Stimulated activated CD4-positive, alpha-beta T cell treated with anti-CD3 and anti-CD28 coated beads, Interleukin-15, amount 100 ng/mL, for 24 hours (primary cell): ENCODE measurements at places on chromosomes 3 and 15.
A peak's percentile ranks its signal among the peaks of the same experiment; 100 is the strongest.

DNA sequence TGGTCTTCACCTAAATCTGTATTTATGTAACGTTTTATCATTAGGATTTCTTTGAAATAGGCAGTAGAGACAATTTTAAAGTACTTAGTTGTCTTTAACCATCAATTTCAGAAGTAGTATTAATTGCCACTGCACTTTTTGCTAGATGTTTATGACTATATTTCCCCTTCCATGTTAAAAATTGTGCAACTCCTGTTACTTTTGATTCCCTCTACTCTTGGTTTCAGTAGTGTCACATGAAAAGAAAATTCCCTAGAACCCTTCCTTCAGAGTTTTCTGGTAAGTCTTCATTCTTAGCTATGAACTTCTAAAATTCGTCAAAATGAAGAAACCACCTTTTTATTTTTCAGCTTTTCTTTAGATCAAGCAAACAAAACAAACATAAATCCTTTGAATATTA, 7.1 kb downstream of the PIAS1 start:
- no peak for DNase-seq

GRCh38 chr15:81182031-81182755, 14.5 kb upstream of the IL16 start:
- DNase-seq = no peak

GRCh38 chr3:153042088-153042487, 119.9 kb upstream of the RAP2B start:
- DNase-seq = no peak

DNA sequence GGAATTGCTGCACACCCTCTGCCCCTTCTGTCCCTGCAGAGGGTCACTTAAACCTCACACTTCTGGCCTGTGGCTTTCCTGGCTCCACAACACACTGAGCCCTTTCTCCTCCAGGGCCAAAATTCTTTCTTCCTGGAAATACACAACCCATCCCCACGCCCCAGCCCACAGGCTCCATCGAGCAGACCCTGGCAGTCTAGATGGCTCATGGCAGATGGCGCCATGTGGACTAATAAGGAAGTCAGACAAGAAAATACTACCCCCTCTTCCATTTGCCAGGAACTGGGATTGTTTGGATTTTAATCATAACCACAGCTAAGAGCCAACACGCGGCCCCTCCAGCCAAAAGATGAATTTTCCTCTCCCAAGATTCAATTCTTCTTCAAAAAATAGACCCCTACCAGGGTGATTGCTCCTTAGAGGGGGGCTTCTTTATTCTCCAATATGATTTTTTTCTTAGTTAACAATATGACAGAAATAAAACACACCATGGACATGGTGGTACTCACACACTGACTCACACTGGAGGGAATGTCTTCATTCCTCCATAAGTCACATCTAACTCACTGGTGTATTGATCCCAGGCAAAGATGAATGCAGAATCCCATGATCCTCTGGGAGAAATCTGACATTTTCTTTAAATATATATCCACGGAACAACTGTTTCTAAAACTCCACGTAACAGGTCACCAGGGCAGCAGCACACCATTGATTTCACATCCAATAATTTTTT, 111.5 kb downstream of the NTRK3 start:
- no peak for DNase-seq

GRCh38 chr15:43943511-43943910, 116.7 kb downstream of the WDR76 start:
- DNase-seq = no peak

DNA sequence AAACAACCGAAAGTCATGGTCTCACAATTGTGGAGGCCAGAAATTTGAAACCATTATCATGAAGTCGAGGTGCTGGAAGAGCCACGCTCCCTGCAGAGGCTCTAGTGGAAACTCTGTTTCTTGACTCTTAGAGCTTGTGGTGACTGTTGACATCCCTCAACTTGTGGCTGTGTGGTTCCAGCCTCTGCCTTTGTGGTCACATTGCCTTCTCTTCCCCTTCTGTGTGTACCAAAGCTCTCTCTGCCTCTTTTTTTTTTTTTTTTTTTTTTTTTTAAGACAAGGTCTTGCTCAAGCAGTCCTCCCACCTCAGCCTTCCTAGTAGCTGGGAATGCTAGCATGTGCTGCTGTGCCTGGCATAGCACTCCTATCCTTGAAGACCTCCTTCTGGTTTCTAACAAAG, 48.7 kb upstream of the CRTC3 start:
- peak; percentile 33 for DNase-seq

- peak; percentile 47 for DNase-seq
Measured at GRCh38 chr15:22265056-22265945, 185.0 kb downstream of the OR4M2 start.

DNA sequence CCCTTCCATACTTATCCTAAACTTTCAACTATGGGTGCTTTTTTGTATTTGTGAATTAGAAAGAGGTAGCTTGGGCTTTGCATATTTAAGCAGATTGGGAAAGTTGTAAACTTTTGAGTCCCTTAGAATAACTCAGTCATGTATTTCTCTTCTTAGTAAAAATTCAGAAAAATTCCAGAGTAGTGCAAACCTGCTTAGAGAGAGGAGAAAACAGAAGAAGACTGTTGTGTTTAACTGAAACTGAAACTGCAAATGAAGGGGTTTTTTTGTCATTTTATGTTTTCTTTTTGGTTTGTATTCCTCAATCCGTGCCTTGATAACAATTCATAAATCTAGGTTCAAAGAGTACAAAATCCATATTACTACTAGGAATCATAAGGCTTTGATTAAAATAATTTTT, 31.3 kb downstream of the CD200 start:
- DNase-seq = no peak

GRCh38 chr3:8743021-8743601, 9.5 kb downstream of the CAV3 start:
- no peak for DNase-seq

GRCh38 chr15:62770111-62770660, 272.4 kb upstream of the TPM1 start:
- no peak for DNase-seq

DNA sequence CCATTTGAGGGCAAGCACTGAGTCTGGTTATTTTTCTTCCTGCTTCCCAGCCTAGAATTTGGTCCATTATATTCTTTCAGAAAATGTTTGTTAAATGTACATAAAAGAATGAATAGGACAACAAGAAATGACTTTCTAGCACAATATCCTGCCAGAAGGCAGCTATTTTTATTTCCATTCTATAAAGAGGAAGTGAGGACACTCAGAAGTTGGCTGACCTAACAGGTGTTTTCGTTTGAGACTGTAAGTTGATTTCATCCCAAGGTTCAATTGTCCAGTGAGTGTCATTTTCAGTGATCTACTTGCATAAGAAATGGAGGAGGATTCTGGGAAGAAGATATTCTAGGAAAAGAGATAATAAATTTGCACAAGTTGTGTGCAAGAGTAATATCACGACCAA, 191.9 kb upstream of the POU1F1 start:
- DNase-seq = no peak

DNA sequence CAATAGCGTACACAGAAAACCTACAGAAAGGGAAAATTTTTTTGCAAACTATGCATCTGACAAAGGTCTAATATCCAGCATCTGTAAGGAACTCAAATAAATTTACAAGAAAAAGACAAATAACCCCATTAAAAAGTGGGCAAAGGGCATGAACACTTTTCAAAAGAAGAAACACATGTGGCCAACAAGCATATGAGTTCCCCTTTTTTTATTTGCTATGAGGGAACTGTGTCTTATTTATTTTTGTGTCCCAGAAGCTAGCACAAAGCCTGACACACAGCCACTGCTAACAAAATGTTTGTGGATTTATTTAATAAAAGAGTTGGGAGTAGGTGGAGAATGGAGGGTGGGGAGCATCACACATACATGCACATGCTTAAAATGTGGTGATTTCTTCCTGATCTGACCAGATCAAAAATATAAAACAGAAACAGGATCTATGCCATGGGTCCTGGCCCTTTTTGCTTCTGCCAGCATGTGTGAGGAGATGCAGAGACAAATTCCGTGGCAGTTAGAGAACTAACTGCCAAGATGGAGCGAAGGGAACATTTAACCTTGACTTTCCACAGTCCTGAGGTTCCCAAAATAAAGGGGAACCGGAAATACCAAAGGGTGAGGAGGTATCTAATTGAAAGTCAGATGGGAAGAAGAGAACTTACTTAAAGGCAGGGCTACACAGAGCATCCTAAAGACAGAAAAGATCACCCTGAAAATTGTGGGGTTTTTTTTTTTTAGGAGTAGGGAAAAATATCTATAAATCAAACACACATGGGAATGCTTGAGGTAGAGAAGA, at the start of gene TMEM202:
TSS of gene TMEM202 (plus strand) at position 510 of the 793 bp plus-strand sequence. CDS start at position 532, 22 bp downstream.
- no peak for DNase-seq

- no peak for DNase-seq
Measured at GRCh38 chr15:38707802-38708671, 143.4 kb upstream of the RASGRP1 start.

- DNase-seq = no peak
Measured at GRCh38 chr3:74442068-74442467, 172.4 kb downstream of the CNTN3 start.

DNA sequence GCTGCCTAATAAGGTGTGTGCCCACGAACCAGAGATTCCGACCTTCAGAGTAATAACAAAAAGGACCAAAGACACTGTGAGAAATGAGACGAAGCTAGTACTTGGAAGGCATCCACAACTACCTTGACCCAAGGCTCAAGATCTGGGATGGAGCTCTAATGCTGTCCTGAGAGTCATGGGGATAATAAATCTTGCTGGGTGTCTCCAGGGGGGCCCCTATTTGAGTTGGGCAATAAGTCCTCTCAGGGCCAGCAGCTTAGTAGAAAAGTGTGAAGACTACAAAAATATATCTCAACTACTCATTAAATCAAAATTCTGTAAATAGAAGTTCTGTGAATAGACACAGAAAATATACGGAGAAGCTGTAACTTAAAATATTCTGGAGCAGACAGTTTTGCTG, 2.9 kb upstream of the NDN start:
- no peak for DNase-seq

DNA sequence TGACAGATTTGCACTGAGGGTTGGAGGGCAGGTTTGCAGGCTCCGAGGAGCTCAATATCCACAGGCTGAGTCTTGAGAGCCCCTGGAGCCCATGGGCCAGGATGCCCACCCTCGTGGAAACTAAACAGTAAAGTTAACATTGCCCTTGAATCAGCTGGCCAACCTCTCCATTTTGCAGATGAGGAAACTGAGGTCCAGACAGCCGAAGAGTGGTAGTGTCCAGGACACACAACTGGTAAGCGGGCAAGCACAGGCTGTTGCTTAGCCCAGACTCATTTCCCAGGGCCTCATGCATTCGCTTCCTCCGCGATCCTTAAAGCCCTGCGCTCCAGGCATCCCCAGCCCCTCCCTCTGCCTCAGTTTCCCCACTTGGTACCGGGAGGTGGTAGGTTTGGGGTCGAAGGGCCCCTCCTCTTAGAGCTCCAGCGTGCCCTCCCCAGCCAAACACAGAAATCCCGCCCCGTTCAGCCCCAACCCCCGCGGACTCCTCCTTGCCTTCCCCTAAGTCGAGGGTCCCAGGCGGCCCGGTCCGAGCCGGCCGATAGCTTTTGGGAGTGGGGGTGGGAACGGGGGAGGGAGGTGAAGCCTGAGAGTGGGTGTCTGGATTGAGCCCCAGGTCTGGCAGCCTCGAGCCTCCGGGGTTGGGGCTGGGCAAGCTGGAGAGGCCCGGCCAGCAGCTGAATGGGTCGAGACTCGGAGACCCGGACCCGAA, 3.5 kb downstream of the PTH1R start:
- DNase-seq = no peak

DNA sequence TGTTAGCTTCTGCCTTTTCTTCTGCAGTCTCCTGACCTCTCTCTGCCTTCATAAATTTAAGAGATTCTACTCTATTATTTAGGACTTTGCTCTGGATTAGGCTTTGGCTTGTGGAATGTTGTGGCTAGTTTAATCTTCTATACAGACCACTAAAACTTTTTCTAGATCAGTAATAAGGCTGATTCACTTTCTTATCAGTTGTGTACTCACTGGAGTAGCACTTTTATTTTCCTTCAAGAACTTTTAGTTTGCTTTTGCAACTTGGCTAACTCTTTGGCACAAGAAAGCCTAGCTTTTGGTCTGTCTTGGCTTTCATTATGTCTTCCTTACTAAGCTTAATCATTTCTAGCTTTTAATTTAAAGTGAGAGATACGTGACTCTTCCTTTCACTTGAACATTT, 265.5 kb upstream of the TBC1D5 start:
- no peak for DNase-seq

DNA sequence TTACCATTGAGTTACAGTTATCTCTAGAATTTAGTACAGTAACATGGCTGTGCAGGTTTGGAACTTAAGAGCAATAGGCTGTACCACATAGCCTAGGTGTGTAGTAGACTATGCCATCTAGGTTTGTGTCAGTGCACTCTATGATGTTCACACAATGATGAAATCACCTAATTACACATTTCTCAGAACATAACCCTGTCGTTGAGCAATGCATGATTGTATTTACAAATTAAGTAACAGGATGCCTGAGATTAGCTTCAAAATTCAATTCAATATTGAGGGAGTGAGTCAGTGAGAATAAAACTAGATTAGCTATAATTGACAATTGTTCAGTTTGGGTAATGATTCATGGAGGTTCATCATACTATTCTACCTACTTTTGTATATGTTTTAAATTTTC, 633.8 kb downstream of the IGSF11 start:
- DNase-seq = no peak

DNA sequence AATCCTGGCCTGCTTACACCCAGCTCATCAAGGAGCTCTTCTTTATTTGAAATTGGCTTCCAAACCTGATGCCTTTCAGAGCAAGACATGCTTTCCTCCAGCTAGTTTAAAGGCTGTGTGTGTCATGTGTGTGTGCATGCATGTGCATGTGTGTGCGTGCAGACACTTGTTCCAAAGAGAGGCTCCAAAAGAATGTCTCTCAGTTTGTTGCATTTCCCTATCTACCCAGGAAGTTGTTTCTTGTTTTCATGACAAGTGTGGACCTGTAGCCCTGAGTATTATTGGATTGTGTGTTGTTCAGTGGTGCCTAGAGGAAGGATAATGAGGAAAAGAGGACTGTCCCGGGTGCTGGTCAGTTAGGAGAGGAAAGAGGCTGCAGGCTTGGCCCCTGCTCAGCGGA, 240.0 kb downstream of the THSD4 start:
- no peak for DNase-seq

DNA sequence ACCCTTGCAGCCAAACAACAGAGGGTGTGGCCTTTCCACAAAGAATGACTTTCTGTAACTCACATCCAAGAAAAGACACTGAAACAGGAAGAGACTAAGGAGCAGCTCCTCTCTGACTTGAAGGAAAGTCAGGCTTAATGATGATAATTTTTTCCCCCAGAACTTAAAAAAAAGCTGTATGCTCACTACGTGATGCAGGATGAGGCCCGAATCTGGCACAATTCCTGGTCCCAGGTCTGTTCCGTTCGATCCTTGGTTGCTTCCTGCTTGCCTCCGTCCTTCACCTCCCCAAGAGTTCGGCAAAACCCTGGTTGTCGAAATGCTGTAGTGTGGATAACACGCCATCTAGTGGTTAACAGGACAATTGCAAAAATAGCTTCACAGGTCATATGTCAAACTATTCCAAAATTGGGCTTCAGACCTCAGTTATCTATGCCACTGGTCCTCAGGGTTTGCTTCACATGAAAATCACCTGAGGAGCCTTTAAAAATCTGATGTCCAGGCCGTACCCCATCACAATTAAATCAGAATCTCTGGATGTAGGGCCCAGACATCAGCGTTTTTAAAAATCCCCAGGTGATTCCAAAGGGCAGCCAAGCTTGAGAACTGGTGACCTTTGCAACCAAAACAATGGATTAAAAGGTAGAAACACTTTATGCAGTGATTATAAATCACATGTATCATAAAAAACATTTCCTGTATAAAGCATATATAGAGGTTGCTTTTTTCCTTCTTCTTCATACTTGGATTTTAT, 28.1 kb upstream of the SYNM start:
- peak; percentile 59 for DNase-seq

GRCh38 chr3:52456800-52457183, 1.4 kb downstream of the NISCH start:
- no peak for DNase-seq

- DNase-seq = no peak
Measured at GRCh38 chr15:62539236-62539635, 374.2 kb upstream of the C2CD4B start.
